ENCODE measurements at places on chromosomes 1 and 21. TPM values are rescaled to one million over a fixed set of nuclear protein-coding genes. Genes with fewer than 3 reads are reported as not detected.

Gene GPR157
- 4.0 TPM for total RNA-seq

Gene CELSR2
- total RNA-seq: 1.8 TPM

Gene SAMD11
- total RNA-seq: 46.1 TPM

Gene CELA2B
- total RNA-seq: not detected

Gene GPR37L1
- not detected for total RNA-seq

Gene A3GALT2
- 1.0 TPM for total RNA-seq

Gene SPRR1A
- total RNA-seq: not detected

Gene GNG5
- 85.3 TPM for total RNA-seq

Gene TFF2
- not detected for total RNA-seq

Gene ERRFI1
- total RNA-seq: 99.2 TPM

Gene NKAIN1
- not detected for total RNA-seq

Gene LDLRAD1
- not detected for total RNA-seq

Gene PBX1
- total RNA-seq: 120 TPM

Gene HES2
- total RNA-seq: 0.08 TPM

Gene CSMD2
- 0.08 TPM for total RNA-seq

Gene PRAMEF17
- total RNA-seq: not detected

Gene SERPINC1
- 0.13 TPM for total RNA-seq

Gene C8A
- total RNA-seq: not detected

Gene ATPAF1
- 38.4 TPM for total RNA-seq

Gene LYPD8
- total RNA-seq: not detected

Gene SNX7
- total RNA-seq: 42.8 TPM

Gene DENND2C
- total RNA-seq: 1.2 TPM

Gene HUNK
- total RNA-seq: not detected

Gene CLCA4
- total RNA-seq: not detected

Gene FBXO2
- total RNA-seq: 1.6 TPM

Gene GNG4
- total RNA-seq: 0.78 TPM

Gene CLDN17
- total RNA-seq: not detected

Gene PRKAA2
- 2.5 TPM for total RNA-seq

Gene TMEM54
- 113 TPM for total RNA-seq

Gene KRTAP11-1
- total RNA-seq: not detected

Gene SPATA17
- 1.0 TPM for total RNA-seq

Gene ACKR1
- total RNA-seq: 0.64 TPM

Gene THEM5
- total RNA-seq: not detected

Gene LCE1D
- not detected for total RNA-seq

Gene ADAMTSL4
- 70.6 TPM for total RNA-seq

Gene PTGFR
- 2.6 TPM for total RNA-seq

Gene KIAA1614
- 5.2 TPM for total RNA-seq

Gene LEMD1
- not detected for total RNA-seq

Gene TCHHL1
- total RNA-seq: not detected

Gene ACBD6
- total RNA-seq: 62.4 TPM

Gene PLA2G2C
- total RNA-seq: not detected

Gene RORC
- total RNA-seq: not detected

Gene NEK2
- total RNA-seq: 15.0 TPM

Gene SPRR1B
- not detected for total RNA-seq

Data from epithelial cell of alveolus of lung (primary cell).